GM20000 (cell line): ENCODE measurements at places on chromosomes 12 and 14.

DNA sequence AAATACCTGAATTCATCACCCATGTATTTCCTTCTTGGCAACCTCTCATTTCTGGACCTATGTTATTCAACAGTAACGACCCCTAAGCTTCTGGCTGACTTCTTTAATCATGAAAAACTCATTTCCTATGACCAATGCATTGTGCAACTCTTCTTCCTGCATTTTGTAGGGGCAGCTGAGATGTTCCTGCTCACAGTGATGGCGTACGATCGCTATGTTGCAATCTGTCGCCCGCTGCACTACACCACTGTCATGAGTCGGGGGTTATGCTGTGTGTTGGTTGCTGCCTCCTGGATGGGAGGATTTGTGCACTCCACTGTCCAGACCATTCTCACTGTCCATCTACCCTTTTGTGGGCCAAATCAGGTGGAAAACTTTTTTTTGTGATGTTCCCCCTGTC is 356 bp downstream of the OR4Q2 start:
- no peak for DNase-seq

DNA sequence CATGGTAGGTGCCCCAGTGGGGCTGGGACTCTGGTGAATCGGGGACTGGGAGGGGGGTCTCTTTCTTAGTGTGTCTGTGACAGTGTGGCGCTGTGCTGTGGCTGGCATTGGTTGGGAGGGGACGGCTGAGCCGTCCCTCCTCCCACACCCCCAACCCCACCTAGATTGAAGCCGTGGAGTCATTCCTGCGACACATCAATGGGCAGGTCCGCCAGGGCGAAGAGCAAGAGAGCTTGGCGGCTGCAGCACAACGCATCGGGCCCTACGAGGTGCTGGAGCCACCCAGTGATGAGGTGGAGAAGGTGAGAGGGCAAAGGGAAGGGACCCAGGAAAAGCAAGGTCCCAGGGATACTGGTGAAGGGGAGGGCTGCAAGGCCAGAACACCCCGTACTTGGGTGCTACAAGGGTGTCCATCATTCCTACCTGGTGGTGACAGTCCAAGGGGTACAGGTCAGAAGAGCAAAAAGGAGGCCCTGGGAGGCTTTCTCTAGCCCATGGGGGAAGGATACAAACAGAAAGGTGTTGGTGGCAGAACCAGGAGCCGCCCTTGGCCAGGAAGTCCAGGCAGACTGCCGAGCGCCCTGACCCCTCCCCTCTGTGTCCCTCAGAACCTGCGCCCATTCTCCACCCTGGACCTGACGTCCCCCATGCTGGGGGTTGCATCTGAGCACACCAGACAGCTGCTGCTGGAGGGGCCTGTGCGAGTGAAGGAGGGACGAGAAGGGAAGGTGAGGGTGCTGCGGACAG is 7.4 kb downstream of the PLEKHG6 start:
- no peak for DNase-seq

DNA sequence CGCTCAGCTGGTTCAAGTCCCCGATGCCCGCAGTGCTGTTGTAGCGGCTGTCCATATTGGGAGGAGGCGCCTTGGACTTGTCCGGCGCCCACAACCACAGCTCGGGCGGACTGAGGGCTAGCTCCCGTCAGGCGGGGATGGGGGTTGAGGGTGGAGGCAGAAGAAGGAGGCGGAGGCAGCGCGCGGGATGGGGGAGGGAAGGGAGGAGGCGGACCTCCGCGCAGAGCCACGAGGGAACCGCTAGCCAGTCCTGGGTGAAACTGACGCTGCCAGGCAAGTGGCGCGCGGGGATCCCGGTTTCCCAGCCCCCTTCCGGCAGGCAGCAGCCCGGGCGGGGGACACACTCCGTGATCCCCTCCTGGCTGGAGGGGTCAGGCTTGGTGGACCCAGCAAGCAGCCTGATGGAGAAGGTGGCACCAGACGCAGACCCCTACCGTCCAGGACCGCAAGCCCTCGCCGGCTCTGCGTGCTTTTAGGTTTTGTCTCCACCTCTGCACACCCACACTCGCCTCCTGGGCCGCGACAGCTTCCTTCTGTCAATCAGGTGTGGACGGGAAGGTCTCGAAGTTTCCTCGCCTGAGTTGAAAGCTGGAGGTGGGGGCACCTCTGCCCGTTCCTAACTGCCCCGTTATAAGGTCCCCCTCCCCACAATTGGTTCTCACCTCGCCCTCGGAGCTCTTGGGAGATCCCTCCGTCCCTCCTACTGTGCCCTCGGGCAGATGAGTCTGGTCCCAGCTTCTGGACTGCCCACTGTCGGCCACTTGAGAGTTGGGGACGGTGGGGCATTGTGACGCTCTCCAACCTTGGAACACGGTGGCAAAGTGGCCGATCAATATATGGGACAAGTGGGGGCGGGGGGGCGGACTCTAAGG is at the start of gene CPNE8:
Gene CPNE8 (minus strand): TSS at position 112 of the 872 bp plus-strand sequence. CDS start 57 bp downstream, at position 55.
- DNase-seq = peak; percentile 75

GRCh38 chr14:75259510-75259855 is 19.1 kb upstream of the FOS start:
- DNase-seq = no peak

GRCh38 chr14:23704890-23705289 is 68.7 kb downstream of the DHRS2 start:
- no peak for DNase-seq

GRCh38 chr14:72013721-72014345 is 81.6 kb downstream of the RGS6 start:
- no peak for DNase-seq

GRCh38 chr14:60166142-60166541 is 944 bp upstream of the DHRS7 start:
- no peak for DNase-seq
